ENCODE measurements at places on chromosomes 6 and 20.
A peak's percentile ranks its signal among the peaks of the same experiment; 100 is the strongest.

GRCh38 chr6:26194329-26194701 lies 107.1 kb downstream of the HFE start:
- DNase-seq, result no peak

DNA sequence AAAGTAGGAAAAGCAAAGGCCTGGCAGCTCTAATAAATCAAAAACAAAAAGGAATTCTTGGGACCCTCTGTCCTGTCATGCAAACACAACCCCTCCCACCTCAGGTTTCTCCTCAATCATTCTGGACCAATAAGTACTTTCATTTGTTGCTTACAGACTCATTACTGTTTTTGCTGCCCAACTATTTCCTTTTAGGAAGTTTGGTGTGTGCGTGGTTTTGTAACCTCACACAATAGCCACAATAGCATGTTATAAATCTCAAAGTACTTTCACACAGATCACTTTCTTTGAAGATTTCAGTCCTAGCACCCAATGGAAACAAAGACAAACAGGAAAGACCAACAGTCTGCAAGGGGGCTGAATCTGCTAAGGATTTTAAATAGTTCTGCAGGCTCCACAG lies 4.5 kb downstream of the MRPL14 start:
- DNase-seq, result no peak

- peak; percentile 68 for DNase-seq
Measured at GRCh38 chr20:17570347-17571152, 675 bp downstream of the DSTN start.

DNA sequence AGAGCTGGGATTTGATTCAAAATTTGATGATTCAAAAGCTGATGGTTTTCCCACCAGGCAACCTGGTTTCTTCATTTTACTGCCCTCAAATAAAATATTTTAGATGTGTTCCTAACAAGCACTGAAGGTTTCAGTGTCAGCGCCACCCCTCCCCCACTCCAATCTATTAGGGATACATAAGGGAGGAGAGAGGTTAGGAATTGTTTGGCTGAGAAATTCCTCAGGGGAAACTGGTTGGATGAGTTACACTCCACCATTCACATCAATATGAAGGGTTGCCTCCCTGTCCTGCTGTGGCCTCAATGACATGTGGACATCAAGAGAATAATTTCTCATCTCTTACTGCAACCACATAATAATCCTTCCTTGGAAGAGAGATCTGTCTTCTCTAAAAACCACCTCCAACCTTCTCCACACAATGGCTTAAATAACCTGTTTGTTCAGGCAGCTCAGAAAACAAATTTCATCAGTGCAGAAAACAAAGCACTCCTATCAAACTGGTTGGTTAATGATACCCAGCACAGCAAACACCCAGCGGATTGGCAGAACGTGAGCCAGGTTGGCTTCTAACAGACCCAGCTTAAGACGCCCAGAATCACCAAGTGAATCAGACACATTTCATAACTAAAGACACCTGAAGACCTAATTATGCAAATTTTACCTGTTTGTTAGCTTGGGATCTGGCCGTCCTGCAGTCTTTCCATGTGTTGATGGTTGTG lies 136.0 kb upstream of the SGK1 start:
- DNase-seq, result no peak

GRCh38 chr20:31516651-31517050 lies 2.4 kb downstream of the HM13 start:
- no peak for DNase-seq

DNA sequence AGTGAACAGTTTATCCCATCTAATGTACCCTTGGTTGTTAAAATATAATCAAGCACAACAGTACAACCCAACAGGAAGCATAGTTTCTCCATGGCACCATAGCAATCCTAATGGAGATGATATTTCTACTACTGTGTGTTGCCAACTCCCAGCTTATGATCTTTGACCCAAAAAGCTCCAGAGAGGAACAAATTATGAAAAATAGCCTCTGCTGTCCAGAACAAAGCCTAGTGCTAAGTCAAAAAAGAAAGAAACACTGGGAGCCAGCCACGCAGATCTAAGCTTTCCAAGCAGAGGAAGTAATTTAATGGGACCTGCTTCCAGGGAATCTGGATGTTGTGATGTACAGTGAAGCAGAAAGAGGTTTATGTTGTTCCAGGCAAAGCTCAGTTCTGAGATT lies 52.2 kb upstream of the TASP1 start:
- DNase-seq, result no peak

DNA sequence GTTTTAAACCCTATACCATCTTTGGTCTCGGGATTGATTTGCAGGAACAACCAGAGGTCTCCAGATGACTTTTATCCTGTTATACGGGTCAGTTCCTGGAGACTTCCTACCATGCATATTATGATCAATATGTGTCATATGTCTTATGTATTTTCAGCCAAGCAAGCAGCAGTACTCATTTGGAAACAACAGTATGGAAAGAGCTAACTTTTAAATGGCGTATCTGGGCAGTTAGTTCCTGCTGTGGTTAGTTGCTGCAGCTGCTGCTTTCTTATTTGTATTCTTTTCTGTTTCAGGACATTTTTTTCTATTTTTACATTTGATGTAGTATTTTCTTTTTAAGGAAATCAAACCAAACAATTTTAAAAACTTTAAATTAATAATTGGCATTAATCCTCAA lies 207.5 kb downstream of the MANEA start:
- no peak for DNase-seq

GRCh38 chr20:752291-752690 lies 16.0 kb downstream of the SLC52A3 start:
- no peak for DNase-seq

- DNase-seq, result no peak
Measured at GRCh38 chr6:31225735-31226134, 46.2 kb downstream of the HLA-C start.

DNA sequence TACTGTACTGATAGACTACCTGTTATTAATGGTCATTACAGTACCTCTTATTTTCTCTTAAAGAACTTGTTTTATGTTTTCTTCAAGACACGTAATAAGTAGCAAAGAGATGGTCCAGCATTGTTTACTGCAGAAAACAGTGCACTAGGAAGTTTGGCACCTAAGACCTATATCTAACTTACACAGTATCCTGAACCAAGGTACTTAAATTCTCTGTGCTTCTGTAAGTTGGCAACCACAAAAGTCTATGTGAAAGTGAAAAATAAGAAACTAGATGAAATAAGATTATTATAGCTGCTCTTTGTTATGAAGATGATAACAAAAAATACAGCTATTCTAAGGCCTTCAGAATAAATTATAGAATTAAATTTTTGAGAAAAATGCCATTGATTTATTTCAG lies 411.7 kb upstream of the SOX4 start:
- no peak for DNase-seq

DNA sequence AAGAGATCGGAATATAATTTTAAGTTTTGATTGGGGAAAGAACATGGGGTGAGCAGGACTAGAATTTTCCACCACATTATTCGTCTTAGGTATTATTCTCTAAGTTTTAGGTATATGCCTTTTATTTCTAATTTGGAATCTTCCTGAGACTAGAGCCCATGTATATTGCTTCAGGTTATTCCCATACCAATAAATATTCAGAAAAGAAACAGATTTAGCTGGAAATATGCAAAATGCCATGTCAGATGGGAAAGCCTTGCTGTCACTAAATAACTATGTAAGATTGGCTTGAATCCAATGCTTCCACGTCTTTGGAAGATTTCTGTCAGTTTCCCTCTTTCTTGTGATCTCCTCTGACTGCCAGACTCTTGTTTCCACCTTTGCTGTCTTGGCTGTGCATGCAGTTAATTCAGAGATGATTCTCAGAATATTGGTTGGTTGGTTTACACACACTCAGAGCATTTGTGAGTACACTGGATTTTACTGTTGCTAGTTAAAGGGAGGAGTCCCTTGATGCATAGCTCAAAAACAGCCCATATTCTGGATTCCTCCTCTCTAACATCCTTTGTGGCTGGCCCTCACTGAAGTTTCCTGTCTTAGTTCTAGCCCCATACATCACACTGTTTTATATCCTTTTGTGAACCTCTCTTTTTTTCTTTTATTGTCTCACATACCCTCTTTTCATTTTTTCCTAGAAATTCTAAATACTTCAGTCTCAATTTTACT lies 64.3 kb downstream of the GRM1 start:
- DNase-seq, result no peak

DNA sequence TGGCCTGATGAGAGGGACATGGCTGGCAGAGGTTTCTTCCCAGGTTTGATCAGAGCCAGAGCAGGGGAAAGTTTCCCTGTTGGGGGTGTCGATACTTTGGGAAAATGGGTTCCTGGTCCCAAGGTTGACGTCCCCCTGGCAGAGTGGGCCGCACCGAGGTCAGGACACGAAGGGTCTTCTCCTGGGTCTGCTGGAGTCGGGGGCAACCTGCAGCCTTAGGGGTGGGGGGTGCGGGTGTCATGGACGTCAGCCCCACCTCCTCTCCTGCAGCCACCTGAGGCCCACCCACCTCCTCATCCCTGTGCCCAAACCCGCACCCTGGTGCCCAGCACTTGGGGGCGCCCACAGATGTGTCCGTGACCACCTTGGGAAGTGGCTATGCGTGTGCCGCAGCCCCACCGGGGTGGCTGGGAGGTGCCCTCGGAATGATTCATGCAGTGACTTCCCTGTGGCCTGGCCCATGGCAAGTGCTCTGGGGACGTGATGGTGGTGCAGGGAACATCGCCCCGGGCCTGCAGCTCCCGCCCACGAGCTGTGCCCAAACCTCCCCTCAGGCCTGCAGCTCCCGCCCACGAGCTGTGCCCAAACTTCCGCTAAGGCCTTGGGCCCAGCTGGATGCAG lies 64.9 kb downstream of the YTHDF1 start:
- DNase-seq, result no peak

- DNase-seq, result no peak
Measured at GRCh38 chr6:159914565-159914923, 23.8 kb downstream of the MAS1 start.

DNA sequence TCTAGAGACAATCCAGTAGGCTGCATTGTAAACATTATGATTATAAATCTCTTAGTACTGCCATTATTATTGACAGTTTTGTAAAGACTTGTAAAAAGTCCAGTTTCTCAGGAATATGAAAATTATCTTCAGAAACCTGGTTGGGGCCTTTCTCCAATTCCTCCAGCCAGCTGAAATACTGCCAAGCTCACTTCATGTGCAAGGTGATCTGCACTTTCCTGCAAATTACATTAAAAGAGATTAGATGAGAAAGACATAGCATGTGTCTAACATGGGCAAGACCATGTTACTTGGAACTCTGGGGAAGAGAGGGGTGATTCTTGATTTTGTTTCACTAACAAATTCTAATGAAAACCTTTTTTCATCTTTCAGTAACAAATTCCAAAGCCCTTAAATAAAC lies 24.0 kb downstream of the PGM3 start:
- DNase-seq, result no peak

DNA sequence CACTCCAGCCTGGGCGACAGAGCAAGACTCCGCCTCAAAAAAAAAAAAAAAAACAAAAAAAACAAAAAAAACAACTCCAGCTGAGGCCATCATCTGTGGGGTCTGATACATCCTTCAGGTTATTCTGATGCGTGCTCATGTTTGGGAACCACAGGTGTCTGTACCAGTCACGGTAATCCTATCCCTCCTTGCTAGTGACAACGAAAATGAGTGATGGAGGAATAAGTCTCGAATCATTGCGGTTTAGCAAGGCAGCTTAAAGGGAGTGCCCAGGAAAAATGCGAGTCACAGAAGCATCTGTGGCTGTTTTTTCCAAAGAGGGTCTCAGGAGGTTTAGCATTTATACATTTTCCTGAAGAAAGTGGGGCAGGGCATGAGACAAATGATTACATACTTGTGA lies 48.8 kb downstream of the MCUR1 start:
- DNase-seq, result no peak

DNA sequence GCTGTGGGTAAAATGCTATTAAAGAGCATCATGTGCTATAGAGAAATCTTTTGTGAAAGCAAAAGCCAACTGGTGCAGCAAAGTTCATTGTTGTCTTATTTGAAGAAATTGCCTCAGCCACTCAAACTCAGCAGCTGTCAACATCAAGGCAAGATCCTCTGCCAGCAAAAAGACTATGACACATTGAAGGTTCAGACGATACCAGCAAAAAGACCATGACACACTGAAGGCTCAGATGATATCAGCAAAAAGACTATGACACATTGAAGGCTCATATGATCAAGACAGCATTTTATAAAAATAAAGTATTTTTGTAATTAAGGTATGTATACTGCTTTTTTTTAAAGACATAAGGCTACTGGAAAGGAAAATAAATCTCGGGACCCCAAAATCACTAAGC lies 118.4 kb upstream of the RUNX2 start:
- DNase-seq, result no peak

- no peak for DNase-seq
Measured at GRCh38 chr6:148027201-148027600, 315.4 kb upstream of the SASH1 start.

DNA sequence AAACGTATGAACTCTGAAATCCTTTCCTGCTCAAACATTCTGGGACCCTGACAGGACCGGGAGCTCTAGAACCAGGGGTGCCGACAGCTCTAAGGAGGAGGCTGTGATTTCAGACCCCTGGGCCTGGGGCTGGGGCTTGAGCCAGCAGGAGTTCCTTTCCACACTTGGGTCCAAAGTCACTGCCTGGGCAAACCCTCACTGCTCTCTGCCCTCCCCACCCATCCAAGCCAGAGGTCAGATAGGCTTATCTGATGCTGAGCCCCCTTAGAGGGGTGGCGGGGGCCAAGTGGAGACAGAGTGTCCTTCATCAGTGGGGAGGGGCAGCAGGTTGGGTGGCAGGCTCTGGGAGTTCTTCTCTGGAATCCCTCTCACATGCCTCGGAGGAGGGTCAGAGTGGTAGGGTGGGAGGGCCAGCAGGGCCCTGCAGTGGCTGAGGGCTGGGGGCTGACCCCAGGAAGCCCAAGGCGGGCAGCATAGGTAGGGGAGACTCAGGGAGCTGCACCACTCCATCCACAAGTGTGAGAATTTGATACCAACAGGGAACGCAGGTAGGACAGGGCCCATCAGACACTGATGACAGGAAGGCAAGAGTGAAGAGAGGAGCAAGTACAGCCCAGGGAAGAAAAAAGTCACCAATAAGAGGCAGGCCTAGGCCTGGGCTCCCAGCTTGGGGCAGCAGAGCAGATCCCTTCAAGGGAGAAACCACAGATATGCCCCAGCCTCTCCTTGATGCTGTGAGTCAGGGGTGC lies 121.0 kb downstream of the MRPL14 start:
- no peak for DNase-seq

DNA sequence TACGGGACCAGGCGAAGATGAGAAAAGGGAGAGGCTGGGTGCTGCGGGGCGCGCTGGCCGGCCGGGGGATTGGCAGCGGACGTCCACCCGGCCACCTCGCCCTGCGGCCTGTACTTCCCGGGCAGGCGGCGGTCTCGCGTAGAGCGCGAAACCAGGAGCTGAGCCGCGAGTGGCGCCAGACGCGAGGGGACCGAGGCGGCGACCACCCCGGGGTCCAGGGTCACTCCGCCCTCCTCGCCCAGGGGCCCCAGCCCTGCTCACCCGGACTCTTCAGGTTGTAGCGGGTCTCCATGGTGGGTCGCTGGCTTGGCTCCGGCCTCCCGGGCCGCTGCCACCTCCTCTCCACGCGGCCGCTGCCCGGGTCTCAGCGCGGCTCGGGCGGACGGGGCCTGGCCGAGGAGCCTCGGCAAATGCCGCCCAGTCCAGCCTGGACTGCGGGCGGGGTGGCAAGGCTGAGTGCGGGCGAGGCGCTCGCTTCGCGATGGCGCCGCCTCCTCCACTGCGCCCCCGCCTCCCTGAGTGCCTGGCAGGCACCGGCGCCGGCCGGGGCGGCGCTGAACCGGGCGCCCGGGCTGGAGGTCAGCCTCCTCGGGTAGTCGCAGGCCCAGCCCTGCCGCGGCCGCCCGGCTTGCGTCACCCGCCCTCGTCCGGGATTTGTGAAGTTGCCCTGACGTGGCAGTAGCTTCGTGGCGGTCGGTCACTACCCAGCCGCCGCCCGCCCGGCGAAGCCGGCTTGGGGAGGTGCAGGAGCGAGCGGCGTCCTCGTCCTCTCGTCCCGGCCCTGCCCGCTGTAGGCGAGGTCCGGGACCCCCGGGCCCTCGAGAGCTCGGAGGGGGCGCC lies at the start of gene UBE2J1:
Gene UBE2J1 (minus strand): TSS at position 445 of the 840 bp plus-strand sequence. CDS start 153 bp downstream, at position 292.
- peak; percentile 63 for DNase-seq
